ENCODE measurements at places on chromosomes 4 and X.
A peak's percentile ranks its signal among the peaks of the same experiment; 100 is the strongest.

DNA sequence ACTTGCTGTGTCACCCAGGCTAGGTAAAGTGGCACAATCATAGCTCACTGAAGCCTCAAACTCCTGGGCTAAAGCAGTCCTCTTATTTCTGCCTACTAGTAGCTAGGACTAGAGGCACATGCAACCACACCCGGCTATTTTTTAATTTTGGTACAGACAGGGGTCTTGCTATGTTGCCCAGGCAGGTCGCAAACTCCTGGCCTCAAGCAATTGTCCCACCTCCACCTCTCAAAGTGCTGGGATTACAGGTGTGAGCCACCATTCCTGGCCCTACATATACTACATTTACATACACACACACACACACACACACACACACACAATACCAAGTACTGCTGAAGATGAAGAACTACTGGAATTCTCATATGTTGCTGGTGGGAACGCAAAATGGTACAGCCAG is 26.9 kb downstream of the SMIM31 start:
- no peak for DNase-seq

DNA sequence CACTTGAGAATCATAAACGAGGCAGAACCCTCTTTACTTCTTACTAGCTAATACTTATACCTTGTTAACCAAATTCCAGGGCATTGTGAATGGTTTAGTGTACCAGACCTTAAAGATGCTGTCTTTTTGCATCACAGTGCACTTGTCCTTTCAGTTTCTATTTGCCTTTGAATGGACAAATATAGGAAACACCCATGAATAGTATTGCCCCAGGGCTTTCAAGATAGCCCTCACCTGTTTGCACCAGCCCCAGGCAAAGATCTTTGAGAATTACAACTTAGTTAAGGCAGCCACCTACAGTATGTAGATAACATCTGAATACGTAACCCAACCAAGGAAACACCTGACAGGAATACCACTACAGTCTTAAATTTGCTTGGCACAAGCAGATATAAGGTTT is 60.8 kb upstream of the CT45A1 start:
- DNase-seq: no peak

DNA sequence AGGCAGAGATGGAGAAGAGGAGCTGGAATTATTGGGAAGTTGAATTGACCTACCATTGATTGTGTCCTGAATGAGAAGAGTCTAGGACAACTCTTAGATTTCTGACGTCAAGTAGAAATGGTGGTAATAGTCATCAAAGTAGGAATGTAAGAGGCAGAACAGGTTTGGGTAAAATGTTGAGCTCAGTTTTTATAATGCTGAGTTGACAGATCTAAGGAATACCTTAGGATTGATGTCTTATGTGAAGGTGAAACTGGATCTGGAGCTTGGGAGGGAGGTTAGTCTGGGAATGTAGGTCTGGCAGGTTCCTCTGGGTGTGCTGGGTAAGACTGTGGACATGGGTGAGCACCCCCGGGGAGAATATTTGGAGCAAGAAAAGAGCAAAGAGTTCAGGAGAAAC is 31.9 kb downstream of the JADE1 start:
- DNase-seq: no peak

GRCh38 chr4:24747234-24747975 is 48.0 kb upstream of the SOD3 start:
- DNase-seq: peak; percentile 94

DNA sequence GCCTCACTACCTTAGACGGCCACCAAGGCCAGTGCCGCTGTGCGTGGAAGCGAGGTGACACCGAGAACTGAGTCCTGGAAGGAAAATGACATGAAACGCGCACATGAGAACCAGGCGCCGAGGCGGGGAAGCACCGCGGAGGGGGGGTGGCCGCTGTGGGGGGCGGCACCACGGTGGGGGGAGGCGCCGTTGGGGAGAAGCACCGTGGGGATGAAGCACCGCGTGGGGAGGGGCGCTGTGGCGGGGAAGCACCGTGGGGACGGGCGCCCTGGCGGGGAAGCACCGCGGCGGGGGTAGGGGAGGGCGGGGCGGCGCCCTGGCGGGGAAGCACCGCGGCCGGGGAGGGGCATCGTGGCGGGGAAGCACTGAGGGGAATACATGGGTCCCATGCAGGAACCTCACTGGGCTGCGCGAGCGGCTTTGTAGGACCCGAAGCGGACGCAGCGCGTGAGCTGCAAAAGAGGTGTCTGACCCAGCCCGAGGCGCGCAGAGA is 28.0 kb downstream of the PPP2R3B start:
- DNase-seq: no peak

- DNase-seq: peak; percentile 27
Observed at GRCh38 chrX:84729809-84730208, 227.6 kb upstream of the HDX start.

DNA sequence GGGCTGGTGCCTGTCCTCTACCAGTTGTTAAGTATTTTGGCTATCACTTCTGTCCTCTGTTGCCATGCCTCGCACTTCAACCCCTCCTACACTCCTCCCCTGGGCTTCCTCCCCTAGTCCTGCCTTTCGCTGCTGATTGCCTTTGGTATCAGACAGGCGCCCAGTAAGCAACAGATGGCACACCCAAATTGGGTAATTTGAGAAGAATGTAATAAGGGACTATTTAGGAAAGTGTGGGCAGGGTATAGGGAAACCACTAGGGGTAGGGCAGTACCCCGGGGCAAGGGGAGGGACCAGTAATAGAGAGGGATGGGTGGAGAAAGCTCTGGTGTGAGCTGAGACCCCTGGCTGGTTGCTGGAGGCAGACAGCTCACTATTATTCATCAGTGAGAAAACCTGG is 172.7 kb upstream of the USP9X start:
- DNase-seq: no peak

DNA sequence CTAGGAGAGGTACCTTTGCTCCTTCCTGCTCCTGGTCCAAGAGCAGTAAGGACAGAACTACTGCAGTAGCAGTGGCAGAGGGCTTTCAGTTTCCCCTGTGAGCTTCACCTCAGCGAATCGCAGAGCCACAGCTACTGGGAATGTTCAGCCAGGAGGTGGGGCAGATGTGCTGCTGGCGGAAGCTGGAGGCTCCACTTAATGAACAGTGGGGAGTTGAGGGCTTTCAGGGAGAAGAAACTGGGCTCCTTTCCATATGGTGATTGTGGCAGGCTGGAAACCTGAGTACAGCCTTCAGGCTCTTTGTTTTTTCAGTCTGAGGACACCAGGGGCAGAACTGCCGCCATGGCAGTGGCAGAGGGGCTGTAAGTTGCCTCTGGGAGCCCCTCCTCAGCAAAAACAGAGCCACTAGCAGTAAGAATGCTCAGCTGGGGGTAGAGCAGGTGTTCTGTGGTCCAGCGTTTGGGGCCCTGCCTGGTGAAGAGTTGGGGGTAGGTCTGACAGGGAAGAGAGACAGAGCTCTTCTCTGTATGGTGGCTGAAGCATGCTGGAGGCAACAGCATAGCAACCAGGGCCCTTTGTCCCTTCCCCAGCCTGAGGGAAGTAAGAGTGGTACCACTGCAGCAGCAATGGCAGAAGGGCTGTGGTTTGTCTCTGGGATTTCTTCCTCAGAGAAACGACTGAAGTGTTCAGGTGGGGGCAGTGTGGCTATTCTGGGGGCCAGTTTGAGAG is 106.0 kb upstream of the GRXCR1 start:
- no peak for DNase-seq

GRCh38 chrX:23726191-23726590 is 16.9 kb downstream of the ACOT9 start:
- DNase-seq: no peak

- DNase-seq: no peak
Observed at GRCh38 chrX:101774340-101774739, 114.7 kb upstream of the ARMCX2 start.

- peak; percentile 98 for DNase-seq
Observed at GRCh38 chrX:318739-319578, at the start of gene GTPBP6. Gene GTPBP6, minus strand, starts transcription at chrX:318796. Its CDS starts 9 bp downstream, at chrX:318787.

GRCh38 chr4:45831692-45832091 is 292.2 kb downstream of the GABRG1 start:
- DNase-seq: no peak

- no peak for DNase-seq
Observed at GRCh38 chrX:9983846-9984245, 16.7 kb downstream of the CLDN34 start.

DNA sequence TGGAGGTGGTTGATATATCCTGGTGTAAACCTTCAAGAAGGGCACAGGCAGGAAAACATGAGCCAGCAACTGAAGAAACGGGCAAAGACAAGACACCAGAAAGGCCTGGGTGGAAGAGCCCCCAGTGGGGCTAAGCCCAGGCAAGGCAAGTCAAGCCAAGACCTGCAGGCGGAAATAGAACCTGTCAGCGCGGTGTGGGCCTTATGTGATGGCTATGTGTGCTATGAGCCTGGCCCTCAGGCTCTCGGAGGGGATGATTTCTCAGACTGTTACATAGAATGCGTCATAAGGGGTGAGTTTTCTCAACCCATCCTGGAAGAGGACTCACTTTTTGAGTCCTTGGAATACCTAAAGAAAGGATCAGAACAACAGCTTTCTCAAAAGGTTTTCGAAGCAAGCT is 7.2 kb downstream of the ZFP42 start:
- no peak for DNase-seq

- DNase-seq: no peak
Observed at GRCh38 chr4:182297659-182298058, 54.5 kb downstream of the TENM3 start.

DNA sequence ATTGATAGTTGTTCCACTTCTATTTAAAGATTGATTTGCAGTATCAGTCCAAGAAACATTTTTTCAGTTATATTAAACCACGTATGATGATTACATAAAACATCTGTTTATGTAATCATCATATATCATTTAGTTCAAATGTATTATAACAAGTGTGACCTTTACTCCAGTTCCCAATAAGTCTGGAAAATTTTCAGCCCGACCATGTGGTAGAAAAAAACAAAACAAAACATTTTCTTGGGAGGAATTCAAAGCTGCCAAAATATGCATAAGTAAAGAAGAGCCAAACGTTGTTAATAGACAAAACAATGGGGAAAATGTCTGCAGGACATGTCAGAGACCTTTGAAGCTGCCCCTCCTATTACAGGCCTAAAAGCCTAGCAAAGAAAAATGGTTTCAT is 709.1 kb downstream of the FAT4 start:
- DNase-seq: no peak

DNA sequence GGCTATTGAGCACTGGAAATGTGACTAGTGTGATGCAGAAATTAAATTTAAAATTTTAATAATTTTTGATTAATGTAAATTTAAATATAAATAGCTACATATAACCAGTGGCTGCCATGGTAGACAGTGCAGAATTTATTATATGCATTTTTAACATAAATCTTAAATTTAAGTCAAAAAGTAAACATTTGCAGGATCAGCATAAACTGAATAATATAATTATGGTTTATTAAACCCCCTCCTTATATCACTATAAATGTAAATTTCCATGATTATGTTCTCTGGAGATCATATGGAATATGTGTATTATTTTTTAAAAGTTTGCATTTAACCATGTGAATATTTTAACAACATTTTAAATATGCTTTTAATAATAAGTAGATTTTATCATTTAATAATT is 155.8 kb downstream of the TEX13C start:
- no peak for DNase-seq

- DNase-seq: no peak
Observed at GRCh38 chr4:38860788-38861424, 4.3 kb upstream of the TLR6 start.

DNA sequence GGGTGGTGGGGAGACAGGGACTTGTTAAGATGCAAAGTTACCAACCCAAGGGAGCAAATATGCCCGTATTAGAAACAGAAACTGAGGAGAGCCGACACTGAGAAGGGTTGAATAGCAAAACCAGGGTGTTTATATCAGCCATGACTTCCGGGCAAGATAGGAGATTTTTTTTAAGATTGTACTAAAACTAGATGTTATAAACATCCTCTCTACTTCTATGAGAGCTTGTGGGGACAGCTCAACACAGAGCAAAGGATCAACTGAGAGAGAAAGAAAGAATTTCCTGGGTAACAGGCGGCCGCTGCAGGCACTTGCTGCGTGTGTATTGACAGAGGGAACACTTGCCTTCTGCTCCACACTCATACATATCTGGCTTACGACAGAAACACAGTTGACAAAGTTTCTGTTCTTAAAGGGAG is 49.1 kb upstream of the FBXW7 start:
- no peak for DNase-seq

DNA sequence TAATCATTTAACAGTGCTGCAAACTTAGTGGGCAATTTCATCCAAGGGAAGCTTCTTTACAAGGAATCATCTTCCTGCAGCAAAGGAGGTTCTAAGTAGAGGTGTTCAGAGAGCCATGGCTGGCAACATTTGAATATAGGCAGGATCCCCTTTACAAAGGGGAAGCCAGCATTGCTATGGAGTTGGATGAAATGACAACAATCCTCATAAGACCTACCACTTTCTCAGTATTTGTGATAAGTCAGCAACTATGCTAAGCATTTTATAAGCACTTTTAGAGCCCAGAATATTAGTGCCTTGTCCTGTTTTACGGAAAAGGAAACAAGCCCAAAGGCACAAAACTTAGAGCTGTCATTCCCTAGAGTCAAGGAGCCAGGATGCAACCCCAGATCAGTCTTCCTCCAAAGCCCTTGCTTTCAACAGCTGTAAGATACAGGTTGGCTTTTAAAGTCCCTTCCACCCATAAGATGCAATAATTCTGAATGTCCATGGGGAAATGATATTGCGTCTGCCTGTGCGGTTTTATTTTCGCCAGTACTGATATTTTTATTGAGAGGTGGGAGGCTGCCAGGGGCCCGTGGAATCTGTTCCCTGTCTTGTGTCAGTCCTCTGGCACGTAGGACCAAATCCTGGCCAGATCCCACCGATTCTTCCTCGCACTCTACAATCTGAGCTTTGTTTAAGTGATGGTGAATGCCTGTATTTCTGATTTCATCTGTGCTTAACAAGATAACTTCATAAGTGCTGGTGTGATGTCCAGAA is 59.1 kb downstream of the SMIM20 start:
- DNase-seq: no peak

GRCh38 chrX:134880866-134881265 is 109.9 kb upstream of the SMIM10 start:
- DNase-seq: no peak

All from Caki2 (cell line).